ENCODE measurements at places on chromosomes 11 and 22.

DNA sequence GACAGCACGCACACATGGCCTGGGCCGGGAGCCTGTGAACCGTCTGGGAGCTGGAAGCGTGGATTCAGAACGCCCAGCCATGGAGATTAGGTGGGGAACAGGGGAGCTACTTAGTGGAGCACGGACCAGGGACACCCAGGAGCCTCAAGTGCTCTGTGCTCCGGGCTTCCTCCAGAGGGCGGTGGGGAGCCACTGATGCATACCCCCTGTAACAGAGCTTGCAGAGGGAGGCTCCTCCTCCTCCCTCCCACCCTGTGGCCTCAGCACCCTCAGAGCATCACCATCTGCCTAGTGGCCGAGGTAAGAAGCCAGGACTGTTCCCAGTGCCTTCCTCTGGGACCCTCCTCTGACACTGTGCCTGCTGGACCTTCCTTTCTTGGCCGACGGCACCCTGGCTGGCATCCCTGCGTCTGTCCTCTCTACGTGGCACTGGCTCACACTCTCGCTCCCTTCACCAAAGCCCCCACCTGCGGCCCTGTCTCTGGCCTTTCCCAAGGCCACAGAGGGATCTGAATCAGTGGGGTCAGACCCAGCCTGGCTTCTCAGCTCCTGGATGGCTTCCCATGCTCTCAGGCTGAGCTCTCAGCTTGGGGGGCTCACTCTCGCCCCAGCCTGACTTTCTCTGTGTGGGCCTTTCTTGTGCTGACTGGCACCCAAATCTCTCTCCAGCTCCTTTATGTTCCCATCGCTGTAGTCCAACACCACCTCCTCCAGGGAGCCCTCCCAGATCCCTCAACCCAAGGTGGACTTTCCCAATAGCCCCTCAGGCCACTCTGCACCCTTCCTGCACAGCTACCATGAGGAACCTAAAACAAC is 780.9 kb downstream of the BRD1 start:
- DNase-seq, result no peak

GRCh38 chr11:91093141-91093540 is 870.3 kb upstream of the CHORDC1 start:
- DNase-seq, result no peak

DNA sequence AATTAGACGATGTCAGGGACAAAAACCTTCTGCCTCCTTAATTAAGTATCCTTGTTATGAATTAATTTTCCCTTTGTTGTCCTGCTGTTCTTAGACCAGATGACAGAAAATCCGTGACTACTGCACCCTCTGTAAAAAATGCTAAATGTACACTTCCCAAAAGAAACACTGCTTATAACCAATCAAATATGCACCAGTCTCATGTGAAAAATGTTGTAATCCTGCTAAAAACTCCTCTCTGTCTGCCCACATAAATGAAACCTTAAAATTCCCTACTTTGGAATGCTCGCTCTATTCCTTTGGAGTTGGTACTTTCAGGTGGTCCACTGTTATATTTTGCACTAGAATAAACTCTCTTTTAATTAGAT is 366.8 kb upstream of the CCDC179 start:
- DNase-seq, result no peak

GRCh38 chr11:38553148-38553547 is 1955.1 kb upstream of the RAG2 start:
- no peak for DNase-seq

- no peak for DNase-seq
Measured at GRCh38 chr11:129427816-129428406, 52.3 kb downstream of the BARX2 start.

Data from activated gamma-delta T cell (primary cell).